ENCODE measurements at places on chromosomes 12 and 14.

DNA sequence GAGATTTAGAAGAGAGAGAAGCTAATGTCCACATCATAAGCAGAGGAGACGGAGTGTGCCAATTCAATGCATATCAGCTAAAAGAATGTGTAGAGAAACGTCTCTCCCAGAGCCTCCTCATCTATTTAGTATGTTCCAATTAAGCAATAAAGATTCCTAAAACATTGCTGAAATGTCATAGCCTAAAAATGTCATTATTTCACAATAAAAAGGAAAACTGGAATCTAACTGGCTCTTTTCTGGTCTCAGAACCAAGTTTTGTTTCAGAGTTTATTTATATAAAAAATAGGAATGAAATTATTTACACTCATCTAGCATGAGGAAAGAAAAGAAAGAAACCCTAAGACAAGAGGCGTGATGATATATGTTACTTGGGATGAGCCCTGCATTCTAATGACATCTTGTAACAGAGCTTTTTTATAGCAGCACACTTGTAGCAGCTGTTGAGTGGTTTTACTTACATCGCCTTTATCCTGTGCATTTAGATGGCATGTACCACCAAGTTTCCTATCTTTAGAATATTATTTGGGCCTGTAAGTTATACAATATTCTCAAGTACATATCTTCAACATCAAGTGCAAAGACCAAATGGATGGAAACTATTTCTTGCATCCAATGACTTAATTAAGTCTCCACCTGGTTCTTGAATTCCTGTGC lies 266.3 kb upstream of the PRKD1 start:
- DNase-seq, result no peak

GRCh38 chr14:54690887-54691286 lies 124.0 kb downstream of the SAMD4A start:
- no peak for DNase-seq

DNA sequence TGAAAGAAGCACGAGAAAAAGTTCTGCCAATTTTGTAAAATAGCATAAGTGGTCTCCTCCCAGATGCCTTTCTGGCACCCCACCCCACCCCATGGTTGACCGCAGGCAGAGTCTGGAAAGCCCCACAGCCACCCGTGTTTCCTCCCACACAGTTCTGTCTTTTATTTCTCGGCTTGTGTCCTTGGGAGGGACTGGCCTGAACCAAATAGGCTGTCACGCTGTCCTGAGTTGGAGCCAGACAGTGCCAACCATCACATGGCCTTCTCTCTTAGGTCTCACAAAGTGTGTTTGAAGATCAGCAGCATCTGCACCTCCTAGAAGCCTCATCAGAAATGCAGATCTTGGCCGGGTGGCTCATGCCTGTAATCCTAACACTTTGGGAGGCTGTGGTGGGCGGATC lies 10.2 kb upstream of the LTA4H start:
- DNase-seq, result no peak

GRCh38 chr12:87008785-87009384 lies 752.7 kb upstream of the MGAT4C start:
- DNase-seq, result no peak

DNA sequence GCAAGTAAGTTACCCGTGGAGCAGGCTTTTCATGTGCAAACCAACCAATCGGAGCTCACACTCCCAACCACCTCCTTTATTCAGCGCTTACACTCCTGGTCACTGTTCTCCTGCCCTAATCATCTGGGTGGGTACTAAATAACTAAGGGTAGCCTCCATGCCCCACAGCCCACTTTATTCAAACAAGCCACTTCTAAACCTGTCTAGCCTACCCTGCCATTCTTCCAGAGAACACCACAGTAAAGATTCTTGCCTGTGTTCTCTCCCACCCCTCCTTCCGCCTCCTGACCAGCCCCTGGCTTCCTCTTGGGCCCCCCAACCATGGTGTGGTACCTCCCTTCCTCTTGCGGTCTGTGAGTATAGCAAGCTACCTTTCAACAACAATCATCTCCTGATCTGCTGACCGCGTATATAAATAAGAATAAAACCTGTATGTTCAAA lies 581.9 kb downstream of the VRK1 start:
- DNase-seq, result peak; percentile 49

- peak; percentile 70 for DNase-seq
Measured at GRCh38 chr12:2613326-2614073, 181.3 kb upstream of the FKBP4 start.

DNA sequence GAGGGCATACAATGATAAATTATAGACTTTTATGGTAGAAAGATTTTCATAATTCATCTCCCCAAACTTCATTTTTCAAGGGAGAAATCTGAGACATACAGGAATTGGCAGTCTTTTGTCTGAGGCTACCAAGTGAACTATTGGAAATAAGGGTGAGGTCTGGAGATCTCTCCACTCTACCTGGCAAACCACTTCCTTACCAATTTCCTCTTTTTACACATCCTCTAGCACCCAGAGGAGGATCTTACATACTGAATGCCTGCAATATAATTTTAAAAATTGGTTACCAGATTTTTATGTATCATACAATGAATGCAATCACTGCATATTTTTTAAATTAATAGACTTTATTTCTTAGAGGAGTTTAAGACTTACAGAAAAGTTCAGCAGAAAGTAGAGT lies 6.6 kb downstream of the PDE6H start:
- DNase-seq, result no peak

DNA sequence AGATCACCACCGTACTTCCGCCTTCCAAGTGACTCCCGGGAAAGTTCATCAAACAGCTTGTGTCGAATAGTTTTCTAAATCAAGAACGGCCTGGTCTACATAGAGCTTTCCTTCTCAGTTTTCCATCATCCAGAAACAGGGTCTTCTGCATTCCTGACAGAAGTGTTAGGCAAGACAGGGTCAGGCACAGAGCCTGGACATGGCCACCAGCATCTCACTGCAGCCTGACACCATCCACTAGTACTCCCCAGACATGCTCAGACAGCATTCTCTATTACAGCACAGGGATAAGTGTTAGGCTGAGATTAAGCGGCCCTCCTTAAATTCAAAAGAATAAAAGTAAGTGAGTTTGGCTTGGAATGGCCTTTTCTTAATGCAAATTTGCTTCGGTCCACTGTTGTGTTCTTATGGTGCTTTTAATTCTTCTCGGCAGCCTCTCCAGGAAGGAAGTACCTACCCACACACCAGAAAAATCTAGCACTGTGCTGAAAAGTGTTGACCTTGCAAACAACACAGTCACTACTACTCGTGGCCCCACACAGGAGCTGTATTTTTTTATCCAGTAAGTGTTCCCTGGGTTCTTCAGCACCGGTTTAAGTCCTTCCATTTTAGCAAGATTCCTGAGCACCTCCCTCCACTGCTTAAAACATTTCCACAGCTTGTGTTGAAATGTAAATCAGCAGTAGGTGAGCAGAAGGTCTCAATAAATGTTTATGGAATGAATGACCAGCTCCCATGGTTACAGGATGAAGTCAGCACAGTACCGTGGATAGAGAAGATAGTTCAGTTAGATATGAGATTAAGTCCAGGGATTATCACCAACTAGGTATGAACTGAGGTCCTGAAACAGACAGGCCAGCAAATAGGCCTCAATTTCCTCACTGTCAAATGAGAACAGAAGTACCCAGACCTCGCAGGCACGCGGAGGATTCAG lies 44.1 kb downstream of the SETD3 start:
- DNase-seq, result no peak

GRCh38 chr12:77845831-77846230 lies 15.1 kb downstream of the NAV3 start:
- DNase-seq, result no peak

GRCh38 chr12:71838676-71839075 lies 883 bp upstream of the TBC1D15 start:
- no peak for DNase-seq
